Activated naive CD8-positive, alpha-beta T cell treated with anti-CD3 and anti-CD28 coated beads for 36 hours (primary cell): ENCODE measurements at places on chromosomes 12 and 14. TPM values are rescaled to one million over a fixed set of nuclear protein-coding genes. Genes with fewer than 3 reads are reported as not detected.

KCNK13 gene
- total RNA-seq: not detected

WDR20 gene
- 22.3 TPM for total RNA-seq

IKZF4 gene
- total RNA-seq: 22.9 TPM

CD163L1 gene
- not detected for total RNA-seq

GDF3 gene
- not detected for total RNA-seq

GPR84 gene
- 1.2 TPM for total RNA-seq

WSCD2 gene
- total RNA-seq: not detected
